ENCODE measurements at places on chromosomes 11 and 22.

- DNase-seq = peak; percentile 98
Observed at GRCh38 chr11:2137202-2138067, 1.8 kb downstream of the IGF2 start.

DNA sequence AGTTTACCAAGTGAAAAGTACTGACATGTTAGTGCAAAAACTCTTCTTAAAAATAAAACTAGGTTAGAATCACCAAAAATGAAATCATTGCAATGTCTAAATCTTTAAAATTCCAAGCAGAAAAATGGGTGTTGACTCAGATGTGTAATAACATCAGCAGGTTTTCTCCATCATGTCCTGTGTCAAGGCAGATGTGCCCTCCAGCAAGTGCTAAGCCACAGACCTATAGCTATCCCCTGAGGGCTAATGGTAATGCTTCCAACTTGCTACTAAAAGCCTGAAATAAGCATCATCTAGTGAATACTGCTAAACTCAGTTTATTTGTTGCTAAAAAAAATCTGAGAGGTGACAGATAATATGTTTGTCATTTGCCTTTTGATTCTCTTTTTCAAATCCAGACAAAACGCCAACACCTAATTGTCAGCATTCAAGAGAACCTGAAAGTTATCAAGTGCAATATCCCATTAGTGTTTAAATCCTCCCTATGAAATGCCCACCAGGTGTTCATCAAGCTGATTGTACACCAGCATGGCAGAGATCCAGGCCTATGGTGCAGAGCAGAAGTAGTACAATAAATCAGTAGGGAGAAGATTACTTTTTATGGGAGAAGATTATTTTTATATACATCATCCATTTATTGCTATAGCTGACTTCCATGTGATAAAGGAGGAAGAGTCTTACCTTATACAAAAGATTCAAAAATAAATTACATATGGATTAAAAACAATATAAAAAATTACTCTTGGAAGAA lies 55.1 kb upstream of the SYT9 start:
- DNase-seq = no peak

- no peak for DNase-seq
Observed at GRCh38 chr11:119359365-119360214, 13.1 kb upstream of the MFRP start.

DNA sequence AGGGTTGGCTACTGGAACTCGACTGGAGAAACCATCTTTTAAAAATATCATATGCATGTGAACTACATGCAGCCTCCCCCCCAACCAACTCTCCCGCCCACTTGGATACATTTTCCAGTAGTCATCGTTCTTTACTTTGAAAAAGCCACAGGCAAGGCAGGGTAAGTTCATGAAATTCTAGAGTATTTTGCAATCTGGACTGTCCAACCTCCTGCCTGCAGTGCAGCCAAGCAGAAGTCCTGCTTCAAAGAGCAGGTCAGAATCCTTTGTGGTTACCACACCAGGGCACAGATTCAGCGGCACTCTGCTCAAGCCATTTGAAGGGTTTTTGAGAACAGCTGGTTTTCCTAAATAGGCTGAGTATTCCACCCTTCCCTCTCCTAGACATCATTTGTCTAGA lies 12.1 kb downstream of the ELF5 start:
- peak; percentile 56 for DNase-seq

GRCh38 chr22:23862103-23862502 lies 4.4 kb downstream of the SLC2A11 start:
- DNase-seq = peak; percentile 67

DNA sequence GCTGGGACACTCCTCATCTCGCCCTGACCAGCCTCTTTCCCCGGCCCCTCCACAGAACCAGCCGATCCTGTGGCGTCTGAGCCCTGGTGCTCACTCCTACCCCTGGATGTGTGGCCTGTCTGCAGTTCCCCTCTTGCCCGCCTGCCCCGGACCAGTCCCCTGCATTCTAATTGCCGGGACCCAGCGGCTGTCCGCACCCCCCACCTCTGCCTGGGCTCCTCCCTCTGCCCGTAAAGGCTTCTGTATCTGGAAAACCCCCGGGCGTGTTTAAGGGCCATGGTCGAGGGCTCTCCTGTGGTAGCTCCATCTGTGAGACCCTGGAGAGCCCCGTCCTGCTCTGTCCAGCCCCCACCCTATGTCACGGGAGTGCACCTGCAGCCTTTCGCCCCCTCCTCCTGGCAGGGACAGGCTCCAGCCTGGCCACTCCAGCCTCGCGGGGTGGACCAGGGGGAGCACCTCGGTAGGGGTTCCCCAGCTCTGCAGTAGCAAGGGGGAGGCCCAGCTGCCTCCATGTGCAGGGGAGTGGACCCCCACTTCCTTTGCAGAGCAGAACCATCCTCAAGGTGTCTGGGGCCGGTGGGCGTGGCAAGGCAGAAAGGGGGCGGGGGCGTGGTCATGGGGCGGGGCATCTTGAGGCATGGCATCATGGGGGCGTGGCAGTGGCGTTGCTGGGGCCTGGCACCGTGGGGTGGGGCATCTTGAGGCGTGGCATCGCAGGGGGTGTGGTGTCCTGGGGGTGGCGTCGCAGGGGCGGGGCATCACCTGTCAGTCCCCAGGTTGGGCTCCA lies 430.4 kb downstream of the TBC1D22A start:
- DNase-seq = no peak

DNA sequence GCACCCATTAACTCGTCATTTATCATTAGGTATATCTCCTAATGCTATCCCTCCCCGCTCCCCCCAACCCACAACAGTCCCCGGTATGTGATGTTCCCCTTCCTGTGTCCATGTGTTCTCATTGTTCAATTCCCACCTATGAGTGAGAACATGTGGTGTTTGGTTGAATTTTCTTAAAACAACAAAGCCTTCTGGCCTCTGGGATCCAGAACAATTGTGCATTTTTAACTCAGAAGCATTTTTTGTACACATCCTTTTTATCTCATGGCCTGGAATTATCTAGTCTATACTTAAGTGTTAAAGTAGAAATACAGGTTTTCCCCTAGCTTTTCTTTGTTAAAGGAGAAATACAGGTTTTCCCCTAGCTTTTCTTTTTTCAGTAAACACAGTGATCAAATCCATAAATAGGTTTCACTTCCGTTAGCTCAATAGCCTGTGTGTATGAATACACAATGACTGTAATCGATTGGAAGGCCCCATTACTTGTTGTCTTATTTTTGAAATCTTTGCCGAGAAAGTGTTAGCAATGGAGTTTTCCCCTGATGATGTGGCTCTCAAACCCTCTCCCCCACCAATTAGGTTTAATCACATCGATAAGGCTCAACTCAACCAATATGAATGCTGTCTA lies 125.6 kb upstream of the PITPNB start:
- DNase-seq = no peak

GRCh38 chr11:35262056-35262455 lies 123.1 kb downstream of the CD44 start:
- no peak for DNase-seq

DNA sequence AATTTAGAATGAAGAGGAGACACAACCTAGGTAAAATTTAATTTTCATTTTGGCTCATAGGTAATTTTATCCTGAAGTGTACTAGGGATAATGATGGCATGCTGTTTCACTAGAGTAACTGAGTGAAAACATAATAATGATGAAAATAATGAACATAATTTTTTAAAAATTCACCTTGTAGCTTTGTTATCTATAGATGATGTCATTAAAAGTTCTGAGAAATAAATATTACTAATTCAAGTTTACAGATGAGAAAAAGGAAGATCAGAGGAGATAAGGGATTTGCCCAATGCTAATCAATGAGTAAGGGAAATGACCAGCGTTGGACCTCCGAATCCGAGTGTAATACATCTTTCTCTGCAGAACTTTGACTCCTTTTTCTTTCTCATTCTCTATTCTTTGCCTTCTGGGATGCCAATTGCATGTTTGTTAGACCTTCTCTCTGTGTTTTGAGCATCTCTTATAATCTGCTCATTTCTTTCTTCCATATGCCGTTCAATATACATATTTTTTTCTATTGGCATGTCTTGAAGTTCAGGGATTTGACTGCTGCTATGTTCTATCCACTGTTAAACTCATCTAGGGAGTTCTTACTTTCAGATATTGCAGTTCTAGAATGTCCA lies 186.5 kb downstream of the SNX19 start:
- no peak for DNase-seq

DNA sequence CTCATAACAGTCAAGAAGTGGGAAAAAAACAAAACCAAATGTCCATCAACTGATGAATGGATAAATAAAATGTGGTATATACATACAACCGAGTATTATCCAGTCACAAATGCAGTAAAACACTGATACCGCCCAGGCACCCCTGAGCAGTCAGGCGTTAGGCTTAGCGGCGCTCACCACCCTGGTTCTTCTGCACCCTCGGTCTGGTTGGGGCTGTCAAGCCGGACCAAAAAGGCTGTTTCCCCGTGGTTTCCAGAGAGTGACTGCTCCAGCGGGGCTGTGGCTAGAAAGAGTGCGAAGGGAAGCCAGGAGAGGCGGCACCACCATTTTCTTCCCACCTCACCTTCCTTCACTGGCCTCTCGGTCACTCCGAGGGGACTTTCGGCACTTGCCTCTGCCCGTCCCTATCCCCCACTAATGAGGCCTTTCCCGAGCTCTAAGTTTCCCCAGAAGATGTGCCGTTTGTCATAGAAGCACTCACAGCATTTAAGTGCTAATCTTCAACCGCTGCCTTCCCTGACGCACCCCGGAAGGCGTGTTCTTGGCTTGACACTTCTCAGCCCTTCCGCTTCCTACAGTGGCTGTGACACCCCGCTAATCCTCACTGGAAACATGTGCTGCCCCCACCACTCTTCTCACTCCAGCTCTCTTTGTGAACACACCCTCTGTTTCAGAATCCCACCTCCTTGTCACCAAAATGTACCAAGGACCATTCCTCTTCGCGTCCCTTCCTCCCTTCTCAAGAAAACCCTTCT lies 42.4 kb downstream of the FCHSD2 start:
- DNase-seq = no peak

DNA sequence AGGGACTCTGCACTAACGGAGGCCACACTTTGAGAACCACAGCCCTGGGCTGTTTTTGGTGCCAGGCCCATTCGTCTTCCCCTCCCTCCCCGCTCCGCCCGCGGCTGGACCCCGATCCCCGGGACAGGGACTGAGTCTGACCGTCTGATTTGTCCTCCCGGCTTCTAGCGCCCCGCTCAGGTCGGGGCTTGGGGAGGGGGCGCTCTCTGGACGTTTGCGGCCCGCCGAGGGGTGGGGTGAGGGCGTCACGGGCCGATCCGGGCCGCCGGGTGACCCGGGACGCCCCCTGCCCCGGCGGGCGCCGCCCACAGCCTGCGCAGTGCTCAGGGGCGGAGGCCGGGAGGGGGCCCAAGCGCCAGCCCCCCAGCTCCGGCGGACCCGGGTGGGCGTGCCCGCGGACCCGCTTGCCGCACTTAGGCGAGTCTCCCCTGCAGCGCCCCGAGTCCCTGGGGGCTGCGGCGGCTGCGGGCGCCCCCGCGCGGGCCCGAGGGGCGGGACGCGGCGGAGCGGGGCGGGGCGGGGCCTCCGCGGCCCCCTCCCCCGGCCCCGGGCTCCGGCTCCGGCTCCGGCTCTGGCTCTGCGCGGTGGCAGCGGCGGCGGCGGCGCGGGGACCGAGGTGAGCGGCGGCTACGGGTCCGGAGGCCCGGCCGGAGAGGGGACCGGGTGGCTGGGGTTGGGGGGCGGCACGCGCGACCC lies 33.7 kb upstream of the PRR5 start:
- peak; percentile 47 for DNase-seq

- DNase-seq = no peak
Observed at GRCh38 chr22:38236786-38237185, 35.0 kb downstream of the MAFF start.

DNA sequence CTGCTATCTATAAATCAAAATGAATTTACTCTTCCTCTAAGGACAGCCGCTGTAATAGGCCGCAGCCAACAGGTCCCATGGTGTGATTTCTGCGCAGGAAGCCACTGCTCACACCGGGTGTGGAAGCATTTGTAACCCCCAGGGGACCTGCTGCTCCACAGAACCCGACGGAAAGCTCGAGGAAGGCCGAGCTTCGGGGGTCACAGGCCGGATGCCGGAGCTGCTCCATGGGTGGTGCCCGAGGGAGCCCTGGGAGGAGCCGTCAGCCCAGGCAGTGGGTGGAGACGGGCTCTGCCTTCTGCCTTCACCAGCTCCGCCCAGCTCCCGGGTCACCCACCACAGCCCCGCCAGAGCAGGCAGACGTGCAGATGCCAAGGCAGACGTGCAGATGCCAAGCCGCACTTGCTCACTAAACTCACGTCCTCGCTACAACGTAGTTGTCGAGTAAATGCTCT lies 63.5 kb downstream of the BRD1 start:
- no peak for DNase-seq

DNA sequence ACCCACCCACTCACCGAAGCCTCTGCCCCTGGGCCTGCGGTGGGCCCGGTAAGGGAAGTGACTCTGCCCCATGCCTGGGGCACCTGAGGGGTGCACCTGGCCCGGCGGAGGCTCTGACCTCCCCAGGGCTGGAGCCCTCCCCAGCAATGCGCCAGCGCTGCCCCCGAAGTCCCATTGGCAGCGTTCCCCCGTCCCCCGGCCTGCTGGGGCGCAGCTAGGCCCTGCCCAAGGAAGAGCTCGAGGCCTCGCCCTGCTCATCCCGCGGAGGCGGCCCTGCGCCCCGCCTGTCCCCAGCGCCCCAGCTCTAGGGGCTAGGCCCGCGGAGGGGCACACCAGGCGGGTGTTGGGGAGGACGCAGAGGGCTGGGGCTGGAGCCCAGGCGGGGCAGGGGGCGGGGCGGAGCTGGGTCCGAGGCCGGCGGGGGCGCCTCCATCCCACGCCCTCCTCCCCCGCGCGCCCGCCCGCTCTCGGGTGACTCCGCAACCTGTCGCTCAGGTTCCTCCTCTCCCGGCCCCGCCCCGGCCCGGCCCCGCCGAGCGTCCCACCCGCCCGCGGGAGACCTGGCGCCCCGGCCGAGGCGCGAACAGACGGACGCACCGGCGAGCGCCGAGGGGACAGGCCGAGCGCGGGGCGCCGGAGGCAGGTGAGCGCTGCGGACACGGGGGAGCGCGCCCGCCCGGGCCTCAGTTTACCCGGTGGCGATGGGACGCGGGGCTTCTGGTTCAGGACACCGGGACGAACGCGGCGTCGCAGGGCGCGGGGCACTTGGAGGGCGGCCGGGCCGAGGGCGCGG lies at the start of gene EPS8L2:
Gene EPS8L2 (plus strand): TSS at position 586 of the 793 bp plus-strand sequence. CDS start 3,177 bp downstream, outside the sequence.
- no peak for DNase-seq

- no peak for DNase-seq
Observed at GRCh38 chr11:35852056-35852455, 91.8 kb upstream of the LDLRAD3 start.

- DNase-seq = no peak
Observed at GRCh38 chr11:118054712-118055640, 21.9 kb upstream of the TMPRSS4 start.

GRCh38 chr11:74721479-74721835 lies 9.8 kb downstream of the CHRDL2 start:
- no peak for DNase-seq
